Lower lobe of right lung (tissue), 2 donors: ENCODE measurements at places on chromosomes 2 and 18. TPM values are rescaled to one million over a fixed set of nuclear protein-coding genes. Genes with fewer than 3 reads are reported as not detected.

CPSF3 gene
- total RNA-seq: 26.2 TPM

DNA sequence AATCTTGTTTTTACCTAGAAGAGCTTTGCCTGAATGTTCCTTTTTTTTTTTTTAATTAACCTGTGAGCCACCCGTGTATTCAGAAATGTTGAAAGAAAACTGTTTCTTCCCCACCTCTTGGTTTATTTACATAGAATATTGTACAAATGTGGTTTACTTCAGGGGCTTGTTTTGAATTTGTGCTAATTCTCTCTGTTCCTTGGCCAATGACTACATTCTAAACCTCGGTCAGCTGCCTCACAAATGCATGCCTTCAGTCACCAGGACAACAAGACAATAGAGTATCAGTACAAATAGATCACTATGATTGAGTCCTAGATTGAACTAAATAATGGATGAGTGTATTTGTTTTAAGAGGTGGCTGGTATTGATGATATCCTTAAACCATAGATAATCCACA, 36.0 kb downstream of the AGFG1 start:
- H3K27me3 ChIP-seq: no peaks in the 10 kb centered on the region
- H3K4me1 ChIP-seq: peaks cover 98% of the 10 kb centered on the region
- H3K36me3 ChIP-seq: no peaks in the 10 kb centered on the region
- no peak overlapping the region for H3K27ac ChIP-seq

DNA sequence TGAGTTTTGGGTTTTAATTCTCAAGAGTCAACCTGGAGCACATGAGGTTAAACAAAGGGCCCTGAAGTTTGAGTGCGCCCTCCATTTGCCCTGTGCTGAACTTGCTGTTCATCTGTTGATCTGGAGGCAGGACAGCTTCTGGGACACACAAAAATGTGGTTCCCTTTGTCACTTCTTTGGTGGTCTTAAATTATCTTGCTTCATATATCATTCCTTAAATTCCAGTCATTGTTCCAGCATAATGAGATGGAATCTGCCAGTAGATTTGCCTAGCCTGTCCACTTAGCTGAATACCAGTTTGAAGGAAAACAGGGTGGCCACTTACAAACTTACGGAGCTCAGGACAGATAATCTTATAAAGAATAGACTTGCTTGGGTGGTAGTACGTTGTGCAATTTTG, 916 bp downstream of the CETN1 start:
- no peak for DNase-seq
- H3K27me3 ChIP-seq: no peaks in the 10 kb centered on the region
- H3K27ac ChIP-seq: no peak overlapping the region
- no peaks in the 10 kb centered on the region for H3K4me1 ChIP-seq
- no peaks in the 10 kb centered on the region for H3K36me3 ChIP-seq
- no peak overlapping the region for H3K4me3 ChIP-seq

DNA sequence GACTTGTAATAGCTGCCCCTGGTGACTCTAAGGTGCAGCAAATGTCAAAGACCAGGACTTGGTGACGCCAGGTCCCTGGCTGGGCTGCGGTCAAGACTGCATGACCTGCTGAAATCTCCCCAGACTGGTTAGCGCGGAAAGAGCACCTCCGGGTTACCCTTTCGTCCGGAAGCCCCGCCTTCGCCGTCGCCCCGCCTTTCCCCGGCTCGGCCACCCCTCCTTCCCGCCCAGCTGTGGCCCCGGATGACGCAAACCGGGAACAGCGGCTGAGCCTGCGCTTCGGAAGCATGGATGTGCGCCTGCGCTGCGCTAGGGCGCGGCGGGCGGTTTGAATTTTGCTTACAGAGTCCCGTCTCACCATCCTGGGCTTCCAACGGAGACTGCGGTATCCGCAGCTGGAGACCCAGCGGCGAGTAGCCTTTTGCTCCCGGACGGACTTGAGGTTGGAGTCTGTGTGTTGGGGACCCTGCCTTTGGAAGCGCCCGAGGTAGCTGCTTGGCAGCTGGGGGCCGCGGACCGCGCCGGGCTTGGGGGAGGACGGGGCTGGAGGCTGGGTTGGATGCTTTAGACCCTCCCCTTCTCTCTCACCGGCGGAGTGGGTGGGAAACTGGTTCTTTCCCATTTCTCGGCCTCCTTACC, at the start of gene SKA1:
SKA1 (plus strand) TSS at position 294 of the 639 bp plus-strand sequence. CDS start 785 bp downstream, outside the sequence.
- H3K4me3 ChIP-seq: peak within 1 kb of the TSS; percentile 51
- DNase-seq: peak; percentile 94
- no peaks in the 10 kb centered on the region for H3K36me3 ChIP-seq
- no peaks in the 10 kb centered on the region for H3K27me3 ChIP-seq

DNA sequence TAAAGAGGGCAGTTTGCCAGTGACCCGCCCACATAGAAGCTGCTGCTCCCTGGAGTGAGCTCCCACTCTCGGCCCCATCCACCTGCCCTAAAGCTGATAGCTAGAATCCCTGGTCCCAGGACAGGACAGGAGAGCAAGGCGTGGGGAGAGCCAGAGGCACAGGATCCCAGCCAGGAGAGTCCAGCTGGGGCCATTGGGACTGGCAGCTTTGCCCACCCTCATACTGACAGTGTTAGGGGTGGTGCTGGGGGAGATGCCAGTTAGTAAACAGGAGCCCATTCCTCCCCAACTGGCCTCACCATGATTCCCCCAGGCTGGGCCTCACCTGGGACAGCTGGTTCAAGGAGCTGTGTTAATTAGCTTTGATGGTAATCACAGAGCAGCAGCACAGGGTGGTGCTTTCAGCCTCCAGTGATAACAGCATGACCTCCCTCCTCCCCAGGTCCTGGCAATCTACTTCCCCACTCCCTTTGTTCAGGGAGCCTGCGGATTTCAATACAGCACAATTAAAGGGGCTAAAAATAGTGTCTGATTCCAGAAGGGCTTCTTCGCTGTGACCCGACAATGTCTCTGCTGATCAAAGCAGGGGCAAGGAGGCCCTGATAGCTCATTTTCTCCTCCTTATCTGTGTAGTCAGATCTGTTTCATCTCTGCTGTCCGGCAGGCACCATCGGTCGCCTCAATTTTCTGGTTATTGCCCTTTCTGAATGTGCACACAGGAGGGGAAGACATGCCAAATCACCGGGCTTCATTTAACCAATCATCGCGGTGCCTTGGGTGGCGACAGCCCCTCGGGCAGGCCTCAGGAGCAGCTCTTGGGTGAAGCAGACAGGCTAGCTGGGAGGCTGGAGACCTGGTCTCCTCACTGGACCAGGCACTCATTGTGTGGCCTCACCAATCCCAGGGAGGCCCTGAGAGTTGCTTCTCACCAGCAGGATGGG, 119.9 kb upstream of the TEX51 start:
- peaks cover 16% of the 10 kb centered on the region for H3K4me1 ChIP-seq
- H3K36me3 ChIP-seq: no peaks in the 10 kb centered on the region
- H3K27ac ChIP-seq: no peak overlapping the region
- H3K27me3 ChIP-seq: no peaks in the 10 kb centered on the region
- H3K4me3 ChIP-seq: no peak overlapping the region
- no peak for DNase-seq
